ENCODE measurements at places on chromosomes 2 and 18.

DNA sequence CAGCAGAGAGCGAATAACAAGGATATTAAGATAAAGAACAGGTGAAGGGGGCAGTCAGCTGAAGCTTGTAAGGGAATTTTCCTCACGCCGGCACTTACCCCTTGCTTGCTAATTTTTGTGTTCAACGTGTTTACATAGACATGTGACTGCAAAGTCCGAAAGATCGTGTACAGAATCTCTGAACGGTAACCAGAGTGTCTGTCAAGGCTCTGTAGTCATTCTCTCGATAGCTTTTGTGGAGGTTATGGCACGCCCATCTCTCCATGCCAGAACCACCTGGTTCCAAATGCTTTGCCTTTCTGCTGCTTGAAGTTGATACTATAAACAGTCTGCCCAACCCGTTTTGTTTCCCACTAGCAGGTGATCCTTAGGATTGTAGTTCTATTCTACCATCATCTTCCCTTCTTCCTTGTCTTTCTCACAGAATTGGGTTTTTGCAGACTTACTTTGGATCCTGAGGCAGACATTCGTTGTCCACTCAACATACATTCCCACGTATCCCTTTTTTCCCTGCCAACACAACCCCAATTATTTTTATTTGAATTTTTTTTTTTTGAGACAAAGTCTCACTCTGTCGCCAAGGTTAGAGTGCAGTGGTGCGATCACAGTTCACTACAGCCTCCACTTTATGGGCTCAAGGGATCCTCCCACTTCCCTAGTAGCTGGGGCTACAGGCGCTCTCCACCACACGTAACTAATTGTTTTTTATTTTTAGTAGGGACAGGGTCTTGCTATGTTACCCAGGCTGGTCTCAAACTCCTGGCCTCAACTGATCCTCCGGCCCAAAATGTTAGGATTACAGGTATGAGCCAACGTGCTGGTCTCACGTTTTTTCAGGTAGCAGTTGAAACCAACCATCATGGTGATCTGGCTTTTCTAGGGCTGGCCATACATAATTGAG, 1.3 kb upstream of the USP34 start:
- DNase-seq: peak; percentile 49

- no peak for DNase-seq
Observed at GRCh38 chr2:190663348-190663747, 14.5 kb downstream of the NAB1 start.

GRCh38 chr2:108632332-108633160, 86.7 kb upstream of the RANBP2 start:
- no peak for DNase-seq

GRCh38 chr2:24822049-24822706, 29.0 kb downstream of the CENPO start:
- no peak for DNase-seq

- no peak for DNase-seq
Observed at GRCh38 chr2:120192280-120192679, 30.9 kb downstream of the TMEM185B start.

GRCh38 chr18:48833701-48834412, 116.9 kb downstream of the SMAD7 start:
- peak; percentile 74 for DNase-seq

GRCh38 chr2:202098291-202098690, 25.2 kb downstream of the KIAA2012 start:
- DNase-seq: no peak

GRCh38 chr2:225614915-225615314, 215.4 kb downstream of the NYAP2 start:
- no peak for DNase-seq

DNA sequence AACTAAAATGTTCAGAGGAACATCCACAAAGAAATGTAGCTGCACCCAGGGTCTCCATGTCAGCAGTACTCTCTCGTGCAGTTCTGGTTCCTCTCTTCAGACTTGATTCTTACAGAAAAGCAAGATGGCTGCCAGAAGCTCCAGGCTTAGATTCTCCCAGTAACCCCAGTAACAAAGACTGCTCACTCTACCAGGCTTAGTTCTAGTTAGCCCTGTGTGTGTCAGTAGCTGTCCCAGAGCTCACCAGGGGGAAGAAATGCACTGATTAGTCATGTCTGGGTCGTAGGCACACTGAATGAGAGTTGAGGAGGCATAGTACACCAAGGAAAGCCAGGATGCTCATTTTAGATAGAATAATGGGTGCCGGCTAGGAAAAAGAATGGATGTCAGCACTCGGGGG, 395.0 kb upstream of the NRP2 start:
- DNase-seq: no peak

- DNase-seq: no peak
Observed at GRCh38 chr2:207925601-207926000, 99.7 kb downstream of the PLEKHM3 start.

DNA sequence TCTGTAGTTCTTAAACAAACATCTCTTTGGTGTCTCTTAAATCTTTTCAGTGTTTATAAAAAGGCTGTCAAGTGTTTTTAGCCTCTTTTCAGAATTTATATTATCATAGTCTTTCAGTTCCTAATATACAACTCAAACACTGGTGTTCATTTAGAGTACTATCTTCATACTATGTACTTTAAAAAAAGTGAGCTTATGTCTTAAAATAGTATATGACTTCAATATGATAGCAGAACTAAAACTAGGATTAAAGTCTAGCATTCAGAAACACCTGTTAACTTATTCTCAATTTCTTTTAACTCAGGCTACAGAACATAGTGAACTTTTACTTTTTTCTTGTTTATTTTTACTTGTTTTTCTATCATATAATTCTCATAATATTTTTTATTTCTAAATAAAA, 14.7 kb upstream of the IKZF2 start:
- DNase-seq: no peak

- DNase-seq: no peak
Observed at GRCh38 chr2:44752761-44753160, 188.7 kb upstream of the SIX3 start.

- no peak for DNase-seq
Observed at GRCh38 chr2:21944536-21944935, 820.8 kb downstream of the TDRD15 start.

GRCh38 chr2:158312981-158313380, 143.6 kb downstream of the CCDC148 start:
- DNase-seq: no peak

GRCh38 chr2:11809586-11810236, 63.3 kb downstream of the LPIN1 start:
- DNase-seq: no peak

DNA sequence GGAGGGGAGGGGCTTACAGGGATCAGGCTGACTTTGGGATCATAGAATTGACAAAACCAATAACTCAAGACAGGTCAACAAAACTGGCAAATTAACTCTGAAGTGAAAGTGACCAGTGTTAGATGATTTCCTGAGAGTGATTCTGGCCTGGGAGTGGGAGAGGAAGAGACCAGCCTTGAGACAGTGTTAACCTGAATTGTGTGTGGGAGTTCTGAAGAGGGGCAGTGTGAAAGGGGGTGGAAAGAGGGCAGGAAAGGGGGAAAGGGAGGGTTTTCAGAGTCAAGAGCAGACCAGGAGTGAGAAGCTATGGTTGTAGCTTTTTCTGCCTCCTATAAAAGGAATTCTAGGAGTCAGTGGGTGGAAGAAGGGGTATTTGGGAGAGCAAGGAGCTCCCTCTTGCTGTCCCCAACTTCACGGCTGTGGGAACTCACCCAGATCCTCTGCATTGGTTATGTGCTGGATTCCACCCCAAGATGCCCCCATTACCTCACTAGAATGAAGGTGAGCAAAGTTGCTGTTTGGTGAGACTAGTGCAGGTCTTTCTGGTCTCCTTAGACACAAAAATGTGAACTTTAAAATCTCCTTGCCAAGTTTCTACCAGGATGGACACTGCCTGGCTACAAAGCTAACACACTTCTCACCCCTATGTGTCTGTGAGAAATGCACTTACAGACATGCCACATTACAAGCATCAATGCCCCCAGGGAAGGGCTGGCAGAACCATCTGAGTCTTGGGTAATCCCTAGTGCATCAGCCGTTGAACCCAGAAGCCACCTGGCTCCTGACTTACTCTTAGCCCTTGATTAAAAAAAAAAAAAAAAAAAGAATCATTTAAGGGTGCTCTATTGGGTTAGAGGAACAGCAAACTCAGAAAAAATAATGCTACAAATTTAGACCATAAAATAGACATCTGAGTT, 61.6 kb downstream of the BMP10 start:
- DNase-seq: no peak

DNA sequence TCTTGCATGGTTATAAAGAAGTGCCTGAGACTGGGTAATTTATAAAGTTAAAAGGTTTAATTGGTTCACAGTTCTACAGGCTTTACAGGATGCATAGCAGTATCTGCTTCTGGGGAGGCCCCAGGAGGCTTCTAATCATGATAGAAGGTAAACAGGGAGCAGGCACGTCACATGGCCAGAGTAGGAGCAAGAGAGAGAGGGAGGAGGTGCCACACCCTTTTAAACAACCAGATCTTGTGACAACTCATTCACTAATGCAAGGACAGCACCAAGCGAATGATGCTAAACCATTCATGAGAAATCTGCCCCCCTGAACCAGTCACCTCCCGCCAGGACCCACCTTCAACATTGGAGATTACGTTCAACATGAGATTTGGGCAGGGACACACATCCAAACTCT, 141.1 kb downstream of the EN1 start:
- no peak for DNase-seq

DNA sequence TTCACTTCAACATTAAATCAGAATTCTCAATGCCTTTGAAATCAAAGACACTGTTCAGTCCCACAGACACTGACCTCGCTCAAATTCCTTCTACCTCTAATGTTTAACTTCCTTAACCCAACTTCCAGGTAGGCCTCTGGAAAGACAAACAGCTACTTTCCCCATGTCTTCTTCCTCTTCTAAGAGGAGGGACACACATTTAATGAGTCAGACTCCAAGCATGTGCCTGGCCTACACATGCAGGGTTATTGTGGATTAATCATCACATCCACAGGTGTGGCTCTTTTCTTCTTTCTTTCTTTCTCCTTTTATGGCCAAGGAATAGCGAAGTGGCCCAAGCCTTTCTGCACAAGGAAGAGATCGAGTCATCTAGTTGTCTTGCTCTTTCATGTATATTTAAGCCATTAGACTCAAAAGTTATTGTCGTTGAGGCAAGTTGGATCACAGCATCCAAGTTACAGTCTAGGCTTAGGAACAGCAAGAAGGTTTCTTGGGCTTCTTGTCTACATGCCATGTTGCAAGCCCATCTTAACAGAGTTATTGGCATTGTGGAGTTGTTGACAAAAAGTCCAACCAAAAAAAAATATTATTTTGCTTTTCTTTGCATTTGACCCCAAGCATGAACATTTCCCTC, 387.8 kb downstream of the IRS1 start:
- no peak for DNase-seq

GRCh38 chr2:221551864-221552263, 20.2 kb downstream of the EPHA4 start:
- no peak for DNase-seq

DNA sequence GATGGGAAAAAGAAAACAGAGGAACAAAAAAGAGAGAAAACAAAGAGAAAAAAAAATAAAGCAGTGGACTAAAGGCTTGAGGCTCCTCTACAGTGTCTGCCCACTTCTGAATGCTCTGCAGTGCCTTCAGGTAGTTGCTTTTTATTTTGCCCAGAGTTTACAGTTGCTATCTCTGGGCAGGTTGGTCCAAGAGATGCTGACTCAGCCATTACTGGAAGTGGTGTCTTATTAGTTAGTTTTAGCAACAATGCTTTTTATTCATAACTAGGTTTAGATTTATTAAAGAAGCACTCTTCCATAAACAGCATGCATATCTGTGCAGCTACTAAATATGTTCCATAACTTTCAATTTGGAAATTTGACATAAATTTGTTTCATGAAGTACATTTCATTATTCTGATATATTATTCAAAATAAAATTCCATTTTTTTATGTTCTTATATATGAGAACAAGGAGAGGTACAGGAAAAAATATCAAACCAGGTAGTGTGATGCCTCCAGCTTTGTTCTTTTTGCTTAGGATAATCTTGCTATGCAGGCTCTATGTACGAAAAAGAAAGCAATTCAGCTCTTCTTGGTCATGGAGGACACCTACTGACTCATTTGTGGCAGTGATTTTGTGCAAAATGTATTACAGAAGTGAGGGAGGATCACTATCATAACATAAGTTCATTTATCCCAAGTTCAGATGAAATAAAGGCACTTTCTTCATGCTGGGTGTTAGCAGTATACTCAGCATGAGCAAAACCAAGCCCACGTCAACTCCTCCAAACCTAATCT, 69.5 kb downstream of the RPIA start:
- DNase-seq: no peak

- no peak for DNase-seq
Observed at GRCh38 chr18:6722690-6723089, 6.8 kb upstream of the ARHGAP28 start.

DNA sequence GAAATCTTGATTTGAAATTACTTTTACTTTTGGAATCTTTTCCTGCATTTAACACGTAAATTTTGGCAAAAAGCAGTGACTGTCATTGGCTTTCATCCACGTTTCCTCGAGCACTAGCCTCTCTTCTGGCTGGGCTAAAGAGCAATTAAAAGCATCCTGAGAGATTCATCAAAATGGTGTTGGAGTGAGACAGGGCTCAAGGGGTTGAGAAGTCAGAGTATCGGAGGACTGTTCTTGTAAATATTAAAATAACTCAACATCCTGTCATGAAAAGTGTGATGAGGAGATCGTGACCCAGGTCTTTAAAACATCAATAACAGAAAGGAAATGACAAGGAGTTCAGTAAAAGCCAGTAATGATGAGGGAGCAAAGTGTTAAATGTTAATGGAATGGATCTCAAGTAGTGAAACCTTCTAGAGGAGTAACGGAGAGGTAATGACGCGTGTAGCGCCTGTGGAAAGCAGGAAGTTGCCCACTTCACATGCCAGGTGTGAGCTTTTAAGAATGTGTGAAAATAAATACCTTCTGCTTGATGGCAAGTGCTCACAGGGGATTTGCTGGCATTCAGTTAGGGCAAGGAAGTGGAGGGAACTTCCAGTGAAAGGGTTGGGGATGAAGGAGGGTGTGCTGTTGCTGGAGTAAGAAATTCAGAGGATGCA, 754.4 kb downstream of the ADCYAP1 start:
- no peak for DNase-seq

DNA sequence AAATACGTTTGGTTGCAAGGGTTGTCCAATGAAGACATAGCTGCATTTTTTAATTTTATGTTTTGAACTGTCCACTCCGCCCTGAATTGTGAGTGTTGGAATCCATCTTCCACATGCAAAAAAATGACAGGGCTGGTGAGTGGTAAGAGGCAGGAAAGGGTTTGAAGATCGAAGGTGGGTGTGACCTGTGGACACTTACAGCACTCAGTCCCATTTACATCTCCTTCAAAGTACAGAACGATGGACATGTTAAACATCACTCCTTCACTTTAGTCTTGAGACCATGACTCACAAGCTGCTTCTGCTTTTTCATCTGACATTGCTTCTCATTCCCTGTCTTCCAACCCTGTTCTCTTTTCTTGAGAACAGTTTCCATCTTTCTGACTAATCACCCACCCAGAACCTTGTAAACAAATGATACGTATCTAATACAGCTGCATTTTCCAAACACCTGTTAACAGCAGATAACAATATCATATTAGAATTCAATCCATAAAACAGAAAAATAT, 179.3 kb downstream of the ZNF516 start:
- no peak for DNase-seq

DNA sequence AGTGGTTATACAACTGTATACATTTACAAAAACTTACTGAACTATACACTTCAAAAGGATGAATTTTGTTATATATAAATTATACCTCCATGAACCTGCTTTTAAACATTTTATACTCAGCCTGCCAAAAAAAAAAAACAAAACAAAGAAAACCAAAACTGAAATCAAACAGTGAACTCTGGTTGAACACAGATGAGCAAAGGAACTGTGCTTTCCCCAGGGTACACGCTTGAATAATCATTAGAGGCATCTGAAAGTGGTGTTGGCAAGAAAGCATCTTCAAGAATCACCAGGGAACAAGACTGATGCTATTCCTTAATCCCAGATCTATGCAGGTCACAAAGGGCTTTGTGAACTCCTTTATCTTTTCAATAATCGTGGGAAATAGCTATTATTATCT, 77.0 kb upstream of the LYPD1 start:
- no peak for DNase-seq

All from CD4-positive, alpha-beta T cell treated with Interleukin-4 for 1 hour (primary cell).